ENCODE measurements at places on chromosomes 12 and 14.

DNA sequence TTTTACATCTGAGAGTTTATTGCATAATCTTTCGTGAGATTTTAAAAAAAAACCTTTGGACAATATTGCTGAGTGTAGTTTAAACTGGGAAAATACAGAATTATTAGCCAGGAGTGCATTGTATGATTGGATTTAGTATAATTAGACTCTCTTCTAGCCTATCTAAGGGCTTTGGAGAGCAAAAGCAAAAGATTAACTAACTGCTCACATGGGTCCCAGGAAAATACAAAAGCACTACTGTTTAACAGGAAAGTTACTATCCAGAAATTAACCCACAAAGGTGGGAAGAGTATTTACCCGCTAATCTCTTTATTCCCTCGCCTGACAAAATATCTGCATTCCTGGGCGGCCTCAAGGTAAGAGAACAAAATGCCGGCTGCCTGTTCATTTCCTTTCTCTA is 309.5 kb downstream of the ATXN7L3B start:
- DNase-seq = no peak

- no peak for DNase-seq
Measured at GRCh38 chr12:6333566-6333965, 8.3 kb downstream of the TNFRSF1A start.

- DNase-seq = no peak
Measured at GRCh38 chr14:68279777-68280233, 460.2 kb downstream of the RAD51B start.

DNA sequence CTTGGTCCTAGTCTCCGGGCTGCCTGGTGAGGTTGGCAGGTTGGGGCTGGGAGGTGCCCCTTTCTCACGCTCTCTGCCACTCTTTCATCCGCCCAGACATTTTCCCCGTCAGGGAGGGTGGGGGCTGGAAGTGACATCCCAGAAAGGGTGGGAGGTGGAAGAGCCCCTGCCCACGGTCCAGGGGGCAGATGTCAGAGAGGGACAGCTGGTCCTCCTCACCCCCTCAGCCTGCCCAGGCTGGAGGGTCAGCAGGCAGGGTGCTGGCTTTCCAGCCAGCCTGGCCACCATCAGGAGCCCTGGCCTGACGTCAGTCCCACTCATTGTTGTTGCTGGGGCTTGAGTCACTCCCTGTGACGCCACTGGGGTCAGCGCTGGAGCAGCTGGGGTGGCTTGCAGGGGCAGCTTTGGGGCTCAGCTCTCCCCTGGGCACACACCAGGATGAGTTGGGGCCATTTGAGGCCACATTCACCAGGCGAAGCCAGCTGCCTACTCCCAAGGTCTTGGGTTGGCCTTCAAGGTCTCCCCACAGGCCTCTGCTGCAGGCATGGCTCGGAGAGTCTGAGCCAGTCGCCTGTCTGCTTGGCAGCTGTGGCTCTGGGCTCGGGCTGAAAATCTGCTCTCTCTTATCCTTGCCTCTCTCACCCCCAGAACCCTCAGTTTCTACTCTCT is 5.7 kb upstream of the ATG101 start:
- DNase-seq = no peak

DNA sequence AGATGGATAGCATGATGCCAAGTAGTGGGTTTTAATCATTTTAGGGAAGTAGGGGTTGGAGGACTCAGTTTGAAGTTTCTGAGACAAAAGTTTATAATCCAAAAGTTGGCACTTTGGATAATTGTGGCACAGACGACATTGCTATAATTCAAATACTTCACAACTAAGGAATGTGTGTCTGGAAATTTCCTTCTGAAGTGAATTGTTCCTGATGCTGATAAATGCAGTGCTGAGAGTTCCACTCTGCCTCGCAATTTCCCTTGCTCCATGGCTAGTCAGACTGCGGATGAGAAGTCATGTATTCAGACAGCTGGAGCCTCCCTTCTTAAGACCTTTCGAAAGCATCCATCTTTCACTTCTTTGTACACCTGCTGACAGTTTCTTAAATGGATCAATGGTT is 393.3 kb upstream of the PRICKLE1 start:
- DNase-seq = no peak

GRCh38 chr14:93732524-93732923 is 55.8 kb downstream of the PRIMA1 start:
- DNase-seq = no peak

DNA sequence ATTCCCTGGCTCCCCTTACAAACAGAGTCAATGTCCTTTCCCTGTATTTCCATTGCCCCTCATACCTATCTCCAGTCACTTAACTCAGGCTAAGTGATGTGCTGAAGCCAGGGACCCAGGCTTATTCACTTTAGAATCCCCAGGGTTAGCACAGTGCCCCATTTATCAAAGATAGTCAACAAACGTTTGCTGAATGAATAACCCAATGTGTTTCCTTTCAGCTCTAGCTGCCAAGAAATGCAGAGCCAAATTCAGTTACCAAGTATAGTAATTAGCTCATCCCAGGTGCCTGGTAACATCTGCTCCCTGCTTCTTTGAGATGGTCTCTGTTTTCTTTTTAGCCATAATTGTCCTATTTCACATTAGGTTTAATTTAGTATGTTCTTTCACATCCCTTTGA is 189.5 kb downstream of the PHLDA1 start:
- DNase-seq = no peak

DNA sequence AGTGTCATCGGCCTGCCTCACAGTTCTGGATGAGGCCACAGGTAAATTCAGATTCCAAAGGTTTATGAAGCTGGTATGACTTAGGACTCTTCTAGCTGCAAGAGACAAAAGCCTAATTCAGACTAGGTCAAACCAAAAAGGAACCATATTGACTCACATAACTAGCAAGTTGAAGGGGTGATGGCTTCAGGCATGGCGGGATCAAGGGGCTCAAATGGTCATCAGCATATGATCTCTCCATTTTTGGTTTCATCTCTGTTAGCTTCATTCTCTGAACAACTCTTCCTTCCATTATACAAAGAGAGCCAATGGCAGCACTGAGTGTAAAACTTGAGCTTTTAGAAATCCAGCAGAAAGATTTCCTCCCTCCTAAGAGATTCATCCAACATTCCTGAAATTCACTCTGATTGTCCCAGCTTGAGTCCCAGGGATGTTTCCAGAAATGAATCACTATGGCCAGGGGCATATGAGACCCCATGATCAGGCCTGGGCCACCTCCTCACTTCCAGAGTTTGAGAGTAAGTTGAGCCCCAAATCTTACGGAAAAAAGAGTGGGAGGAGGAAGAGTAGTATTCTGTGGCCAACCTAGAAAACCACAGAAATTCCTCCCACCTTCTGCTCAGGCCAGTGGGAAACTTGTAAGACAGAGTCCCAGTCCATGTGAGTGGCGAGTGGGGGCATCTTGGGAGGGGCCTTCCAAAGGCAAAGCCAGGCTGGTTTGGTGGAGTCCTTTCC is 2.0 kb upstream of the MAP1LC3B2 start:
- no peak for DNase-seq

- DNase-seq = no peak
Measured at GRCh38 chr12:89636052-89636775, 72.4 kb downstream of the ATP2B1 start.

DNA sequence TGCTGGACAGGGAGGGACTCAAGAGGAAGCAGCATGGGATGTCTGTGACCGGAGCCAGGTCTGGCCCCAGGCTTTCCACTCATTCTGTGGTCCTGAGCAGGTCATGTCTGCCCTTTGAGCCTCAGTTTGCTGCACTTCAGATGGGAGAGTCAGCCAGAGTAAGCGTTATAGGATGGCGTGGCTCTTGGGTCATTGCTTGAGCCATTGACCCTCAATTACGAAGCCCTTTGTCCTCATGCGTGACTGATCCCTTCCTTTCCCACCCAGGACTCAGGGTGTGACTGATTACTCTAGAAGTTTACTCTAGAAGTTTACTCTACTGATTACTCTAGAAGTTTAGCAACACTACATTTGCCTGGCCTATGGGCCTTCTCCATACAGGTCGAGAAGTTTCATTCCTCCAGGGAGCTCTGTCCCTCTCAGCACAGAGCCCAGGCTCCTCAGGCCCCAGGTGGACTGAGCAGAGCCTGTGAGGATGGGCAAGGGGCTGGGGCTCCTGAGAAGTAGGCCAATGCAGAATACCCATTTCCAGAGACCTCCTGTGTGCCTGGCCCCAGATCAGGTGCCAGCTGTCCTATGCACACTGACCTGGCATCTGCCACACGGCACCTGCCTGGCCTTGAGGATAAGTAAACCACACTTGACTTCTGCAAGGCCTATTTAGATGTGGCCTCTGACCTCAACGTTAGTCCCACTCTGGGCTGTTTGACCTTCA is 7.6 kb upstream of the IFI27 start:
- DNase-seq = no peak

GRCh38 chr12:56998316-56998715 is 8.0 kb downstream of the ZBTB39 start:
- DNase-seq = no peak

- DNase-seq = no peak
Measured at GRCh38 chr12:93507165-93507564, 39.9 kb downstream of the MRPL42 start.

DNA sequence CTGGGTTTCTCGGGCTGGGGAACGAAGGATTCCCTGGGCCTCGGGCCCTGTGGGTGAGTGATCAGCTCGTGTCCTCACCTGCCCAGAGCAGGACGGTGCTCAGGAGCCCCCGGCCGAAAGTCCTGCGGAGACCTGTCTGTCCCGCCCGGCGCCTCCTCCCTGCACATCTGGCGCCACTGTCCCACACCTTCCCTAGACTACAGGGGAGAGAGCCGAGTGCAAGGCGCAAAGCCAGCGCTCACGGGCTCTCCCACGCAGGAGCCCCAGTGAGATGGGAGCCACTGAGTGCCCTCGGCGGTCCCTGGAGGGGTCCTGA is 13.1 kb upstream of the TEX22 start:
- no peak for DNase-seq

DNA sequence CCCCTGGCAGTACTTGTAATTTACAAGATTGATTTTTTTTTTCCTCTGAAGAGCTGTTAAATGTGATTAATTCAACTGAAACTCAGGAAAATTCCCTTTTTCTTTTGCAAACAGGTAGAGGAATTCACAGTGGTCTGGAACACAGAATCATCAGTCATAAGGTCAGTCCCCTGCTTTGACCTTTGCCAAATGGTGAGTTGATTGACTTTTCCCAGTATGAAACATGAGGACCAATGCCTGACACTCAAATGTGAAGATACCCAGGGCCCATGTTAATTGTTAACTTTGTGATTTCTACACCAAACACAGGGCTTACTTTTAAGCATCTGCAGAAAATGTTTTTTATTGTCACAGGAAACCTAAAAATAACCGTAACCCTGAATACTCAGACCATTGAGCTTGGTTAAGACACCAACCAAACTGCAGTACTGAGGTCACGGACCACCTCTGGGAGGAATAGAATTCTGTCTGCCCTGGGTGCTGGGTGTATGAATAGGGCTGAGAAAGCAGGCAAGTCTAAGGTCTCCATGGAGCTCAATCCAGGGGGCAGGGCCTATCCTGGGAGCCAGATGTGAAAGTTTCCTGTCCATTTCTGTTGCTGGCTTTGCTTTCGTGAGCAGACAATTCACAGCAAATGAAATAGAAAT is 192.4 kb downstream of the TMX1 start:
- DNase-seq = no peak

- DNase-seq = no peak
Measured at GRCh38 chr12:54230555-54230954, 41.8 kb upstream of the SMUG1 start.

- DNase-seq = no peak
Measured at GRCh38 chr14:55448141-55448614, 7.8 kb upstream of the TBPL2 start.

DNA sequence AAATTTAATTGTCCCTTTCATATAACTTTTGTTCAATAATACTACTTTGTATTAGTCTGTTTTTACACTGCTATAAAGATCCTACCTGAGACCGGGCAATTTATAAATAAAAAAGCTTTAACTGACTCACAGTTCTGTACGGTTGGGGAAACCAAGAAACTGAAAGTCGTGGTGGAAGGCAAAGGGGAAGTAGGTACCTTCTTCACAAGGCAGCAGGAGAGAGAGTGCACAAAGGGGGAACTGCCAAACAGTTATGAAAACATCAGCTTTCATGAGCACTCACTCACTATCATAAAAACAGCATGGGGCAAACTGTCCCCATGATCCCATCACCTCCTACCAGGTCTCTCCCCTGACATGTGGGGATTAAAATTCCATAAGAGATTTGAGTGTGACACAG is 1069.0 kb downstream of the FSCB start:
- DNase-seq = no peak

DNA sequence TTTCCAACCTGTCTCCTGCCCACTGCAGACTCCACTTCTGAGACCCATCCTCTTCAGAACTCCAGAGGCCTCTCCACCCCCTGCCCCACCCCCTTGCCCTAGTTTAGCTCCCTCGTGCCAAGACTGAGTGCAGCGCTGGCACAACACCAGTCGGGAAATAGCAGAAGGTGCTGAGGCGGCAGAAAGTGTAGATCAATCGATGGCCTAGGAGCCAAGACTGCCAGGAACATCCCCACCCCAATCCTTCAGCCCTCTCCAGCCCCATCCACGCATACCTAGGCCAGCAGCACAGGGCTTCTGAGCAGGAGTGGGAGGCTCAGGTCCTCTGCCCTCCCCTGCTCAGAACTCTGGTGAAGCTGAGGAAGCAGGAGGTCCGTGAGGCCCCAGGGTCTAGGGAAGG is 1.1 kb downstream of the CPNE6 start:
- DNase-seq = no peak

- no peak for DNase-seq
Measured at GRCh38 chr12:24955853-24956252, 7.0 kb upstream of the BCAT1 start.

DNA sequence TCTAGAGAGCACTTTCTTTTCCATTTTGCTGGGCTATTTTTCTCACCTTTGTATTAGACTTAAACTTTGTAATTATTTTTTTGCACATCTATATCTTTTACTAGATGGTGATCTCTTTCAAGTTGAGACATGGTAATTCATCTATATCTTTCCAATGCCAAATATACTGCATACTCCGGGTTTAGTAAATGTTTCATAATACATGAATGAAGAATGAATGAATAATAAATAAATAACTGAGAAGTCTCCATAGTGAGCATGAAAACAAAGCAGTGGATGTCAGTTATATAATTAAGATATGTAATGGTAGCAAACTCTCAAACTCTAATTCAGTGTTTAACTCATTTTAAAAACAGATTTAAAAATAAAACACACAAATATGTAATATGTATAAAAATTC is 342.5 kb upstream of the KITLG start:
- DNase-seq = no peak

DNA sequence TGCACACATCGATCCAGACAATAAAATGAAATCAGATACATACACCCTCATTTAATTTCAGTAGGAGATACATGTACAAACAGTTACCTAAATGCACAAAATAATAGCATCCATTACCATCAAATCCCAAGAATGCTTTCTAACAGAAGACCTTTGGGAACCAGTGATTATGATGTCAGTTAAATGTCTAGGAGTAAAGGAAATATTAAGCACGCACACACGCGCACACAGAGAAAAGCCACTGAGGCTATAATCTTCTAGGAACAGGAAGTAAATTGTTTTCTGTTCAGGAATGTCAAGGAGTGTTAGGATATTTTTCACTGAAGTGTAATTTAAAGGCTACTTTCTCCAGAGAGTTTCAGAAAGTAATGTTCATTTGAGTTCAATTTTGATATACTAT is 250.1 kb downstream of the MDGA2 start:
- DNase-seq = no peak

GRCh38 chr14:27634056-27634970 is 1036.5 kb upstream of the NOVA1 start:
- DNase-seq = no peak

GRCh38 chr14:68756000-68756481 is 36.8 kb downstream of the ZFP36L1 start:
- no peak for DNase-seq
